RWPE2 (cell line): ENCODE measurements at places on chromosomes 2 and 18.

DNA sequence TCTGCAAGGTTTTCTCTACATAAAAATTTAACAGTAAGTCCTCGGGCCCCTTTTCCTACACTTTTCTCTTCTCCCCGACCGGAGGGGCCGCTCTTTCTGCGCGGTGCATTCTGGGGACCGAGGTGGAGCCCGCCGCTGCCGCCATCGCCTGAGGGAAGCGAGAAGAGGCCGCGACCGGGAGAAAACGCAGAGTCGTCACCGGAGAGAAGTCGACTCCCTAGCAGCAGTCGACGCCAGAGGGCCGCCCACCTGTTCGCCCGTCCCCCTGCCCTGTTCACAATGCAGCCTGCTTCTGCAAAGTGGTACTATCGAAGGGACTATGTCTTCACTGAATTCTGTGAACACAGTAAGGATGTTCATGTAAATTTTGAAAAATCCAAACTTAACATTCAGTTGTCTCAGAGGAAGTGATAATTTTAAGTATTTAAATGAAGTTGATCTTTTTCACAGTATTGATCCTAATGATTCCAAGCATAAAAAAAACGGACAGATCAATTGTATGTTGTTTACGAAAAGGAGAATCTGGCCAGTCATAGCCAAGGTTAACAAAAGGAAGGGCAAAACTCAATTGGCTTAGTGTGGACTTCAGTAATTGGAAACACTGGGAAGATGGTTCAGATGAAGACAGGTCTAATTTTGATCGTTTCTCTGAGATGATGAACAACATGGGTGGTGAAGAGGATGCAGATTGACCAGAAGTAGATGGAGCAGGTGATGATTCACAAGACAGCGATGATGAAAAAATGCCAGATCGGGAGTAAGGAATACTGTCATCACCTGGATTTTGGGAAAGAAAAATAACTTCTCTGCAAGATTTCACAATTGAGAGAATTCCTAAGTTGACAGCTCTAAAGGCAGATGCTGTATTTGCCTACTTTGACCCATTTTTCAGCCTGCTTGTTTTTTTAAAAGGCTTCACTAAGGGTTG, 55.8 kb downstream of the ASXL2 start:
- no peak for DNase-seq

GRCh38 chr2:136994793-136995192, 229.4 kb downstream of the THSD7B start:
- DNase-seq: no peak

- DNase-seq: no peak
Measured at GRCh38 chr2:130884503-130884902, 47.8 kb downstream of the ARHGEF4 start.

- DNase-seq: no peak
Measured at GRCh38 chr2:144239306-144239705, 280.6 kb downstream of the ZEB2 start.

GRCh38 chr2:186697536-186697935, 3.7 kb downstream of the FAM171B start:
- DNase-seq: no peak

GRCh38 chr2:197450465-197450864, 2.9 kb upstream of the COQ10B start:
- no peak for DNase-seq

DNA sequence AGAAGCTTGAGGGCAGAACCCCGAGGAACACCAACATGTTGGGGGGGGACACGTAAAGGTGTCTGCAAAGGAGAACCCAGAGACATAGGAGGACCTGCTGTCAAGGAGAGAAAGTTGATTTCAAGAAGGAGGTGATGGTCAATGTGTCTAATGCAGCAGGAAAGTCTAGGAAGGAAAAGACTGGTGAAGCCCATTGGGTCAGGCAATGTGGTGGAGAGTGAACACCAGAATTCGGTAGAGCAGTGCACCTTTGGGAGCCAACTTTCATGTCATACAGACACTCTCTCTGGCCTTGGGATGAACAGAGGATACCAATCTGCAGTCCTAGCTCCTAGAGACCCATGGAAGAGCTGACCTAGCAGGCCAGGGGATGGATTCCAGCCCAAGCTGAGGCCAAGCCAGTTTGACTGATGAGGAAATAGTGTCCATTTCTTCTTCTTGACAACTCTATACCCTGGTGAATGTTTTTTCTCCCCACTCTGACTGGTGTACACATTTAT, 101.9 kb downstream of the MYCN start:
- no peak for DNase-seq

DNA sequence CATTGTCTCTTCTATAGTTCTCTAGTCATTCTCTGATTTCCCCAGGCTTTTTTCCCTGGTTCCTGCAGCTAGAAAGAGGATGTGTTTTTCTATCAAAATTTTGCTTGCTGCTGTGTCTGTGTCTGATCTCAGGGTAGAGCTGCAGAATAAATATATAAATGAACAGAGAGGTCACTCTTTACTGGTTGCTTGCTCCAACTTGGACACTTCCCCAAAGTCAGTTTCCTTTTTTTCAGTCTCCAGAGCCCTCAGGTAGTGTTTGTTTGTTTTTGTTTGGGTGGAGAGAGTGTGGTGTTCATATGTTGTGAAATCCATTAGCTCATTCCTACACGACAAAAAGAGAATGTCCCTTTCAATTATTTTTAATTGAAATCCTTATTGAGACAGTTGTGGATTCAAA, 85.8 kb downstream of the CERS6 start:
- DNase-seq: no peak

- DNase-seq: no peak
Measured at GRCh38 chr18:489244-490023, 11.1 kb downstream of the COLEC12 start.

DNA sequence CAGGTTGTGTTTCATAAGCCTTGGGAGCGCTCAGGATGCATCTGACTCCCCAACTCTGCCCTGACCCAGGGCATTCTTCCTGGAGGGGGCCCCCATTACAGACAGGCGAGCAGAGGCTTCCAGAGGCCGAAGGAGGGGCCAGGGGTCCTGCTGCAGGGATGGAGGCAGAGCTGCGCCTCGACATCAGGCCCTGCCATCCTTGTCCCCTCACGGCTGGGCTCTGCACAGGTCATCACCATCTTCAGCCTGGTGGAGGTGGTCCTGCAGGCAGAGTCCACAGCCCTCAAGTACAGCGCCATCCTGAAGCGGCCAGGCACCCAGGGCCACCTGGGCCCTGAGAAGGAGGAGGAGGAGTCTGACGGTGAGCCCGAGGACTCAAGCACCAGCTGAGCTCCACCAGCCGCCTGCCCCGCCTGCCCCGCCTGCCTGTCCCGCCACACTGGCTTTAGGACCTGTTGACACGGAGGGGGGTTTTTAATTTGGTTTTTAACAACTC, 42.3 kb upstream of the ALPP start:
- DNase-seq: peak; percentile 32

DNA sequence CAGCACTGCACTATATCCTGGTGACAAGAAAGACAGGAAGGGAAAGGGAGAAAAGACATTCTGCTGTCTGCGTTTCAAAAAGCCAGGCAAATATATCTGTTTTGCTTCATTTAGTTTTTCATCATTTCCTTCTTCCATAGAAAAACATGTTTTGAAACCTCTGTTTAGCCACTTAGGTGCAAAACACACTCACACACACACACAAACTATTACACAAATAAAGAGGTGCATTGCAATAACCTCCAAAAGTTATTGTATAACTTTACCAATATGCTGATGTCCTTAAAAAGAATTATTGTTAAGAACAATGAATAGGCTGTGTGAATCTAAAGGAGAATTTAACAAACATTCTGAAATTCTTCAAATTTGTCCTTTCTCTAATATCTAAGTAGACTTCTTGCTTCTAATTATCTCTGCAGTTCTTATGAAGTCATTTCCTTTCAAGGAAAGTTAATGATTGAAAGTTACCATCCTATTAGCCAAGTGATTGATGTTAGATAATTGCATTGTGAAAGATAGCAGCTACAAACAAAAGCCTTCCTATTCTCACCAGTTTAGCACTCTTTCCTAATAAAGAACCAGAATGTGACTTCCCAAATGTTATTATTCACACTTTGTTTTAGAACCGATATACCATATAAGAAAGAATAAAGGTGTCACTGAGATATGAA, 516.7 kb downstream of the KCNJ3 start:
- DNase-seq: no peak

DNA sequence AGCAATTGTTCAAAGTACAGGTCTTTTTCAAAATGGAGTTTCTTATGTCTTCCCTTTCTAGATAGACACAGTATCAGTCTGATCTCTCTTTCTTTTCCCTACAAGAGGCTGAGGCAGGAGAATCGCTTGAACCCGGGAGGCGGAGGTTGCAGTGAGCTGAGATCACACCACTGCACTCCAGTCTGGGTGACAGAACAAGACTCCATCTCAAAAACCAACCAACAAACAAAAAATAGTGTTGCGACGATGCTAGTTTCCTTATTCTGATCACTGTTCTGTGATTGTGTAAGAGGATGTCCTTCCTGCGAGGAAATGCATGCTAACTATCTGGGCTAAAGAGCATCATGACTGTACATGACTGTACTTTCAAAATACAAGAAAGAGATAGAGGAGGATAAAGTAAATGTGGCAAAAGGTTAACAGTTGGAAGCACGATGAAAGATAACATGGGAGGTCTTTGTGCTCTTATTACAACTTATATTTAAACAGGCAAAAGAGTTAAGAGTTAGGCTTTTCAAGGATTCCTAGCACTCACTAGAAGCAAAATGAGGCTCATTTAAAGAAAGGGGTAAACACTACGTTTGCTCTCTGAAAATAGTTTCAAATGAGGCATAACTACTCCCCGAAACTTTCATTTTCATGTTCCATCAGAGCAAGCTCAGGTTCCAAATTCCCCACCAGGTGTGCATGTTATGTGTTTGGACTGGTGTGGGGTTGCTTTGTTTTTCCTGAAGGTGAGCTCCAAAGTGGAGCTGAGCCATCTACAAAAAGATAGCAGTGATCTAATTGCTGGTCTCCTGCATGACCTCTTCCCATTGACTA, 23.8 kb downstream of the SOWAHC start:
- no peak for DNase-seq

- no peak for DNase-seq
Measured at GRCh38 chr2:109247340-109247739, 118.3 kb downstream of the SH3RF3 start.

DNA sequence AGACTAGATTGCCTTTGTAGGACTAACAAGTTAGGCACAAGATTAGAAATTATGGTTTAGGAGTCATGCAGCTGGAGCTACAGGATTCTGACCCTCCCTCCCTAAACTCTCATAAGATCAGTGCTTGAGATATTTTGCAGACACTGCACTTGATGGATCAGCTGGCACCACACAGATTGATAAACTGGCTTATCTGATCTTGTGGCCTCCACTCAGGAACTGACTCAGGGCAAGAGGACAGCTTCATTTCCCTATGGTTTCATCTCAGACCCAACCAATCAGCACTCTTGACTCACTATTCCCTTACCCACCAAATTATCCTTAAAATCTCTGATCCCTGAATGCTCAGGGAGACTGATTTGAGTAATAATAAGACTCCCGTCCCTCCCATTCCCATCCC, 152.3 kb downstream of the DIS3L2 start:
- no peak for DNase-seq

GRCh38 chr2:238938401-238939055, 90.6 kb downstream of the TWIST2 start:
- DNase-seq: no peak
